RCC 7860 (cell line): ENCODE measurements at places on chromosomes 1 and 21.

DNA sequence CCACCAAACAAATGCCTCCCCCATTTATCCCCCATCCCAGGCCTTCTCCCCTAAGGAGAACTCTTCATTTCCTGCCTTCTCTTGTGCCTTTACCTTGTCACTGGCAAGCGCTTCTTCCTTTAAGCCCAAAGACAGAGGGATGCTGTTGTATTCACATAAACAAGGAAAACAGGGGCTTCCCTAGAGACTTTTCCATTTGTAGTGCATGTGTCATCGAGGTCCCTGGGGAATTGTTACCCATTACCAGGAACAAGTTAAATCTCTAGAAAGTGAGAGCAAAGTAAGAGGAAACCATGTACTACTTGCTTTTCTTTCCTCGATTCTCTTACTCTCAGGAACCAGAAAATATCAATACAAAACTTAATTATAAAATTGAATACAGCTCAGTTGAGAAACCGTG is 114.4 kb upstream of the DPT start:
- no peak for DNase-seq

DNA sequence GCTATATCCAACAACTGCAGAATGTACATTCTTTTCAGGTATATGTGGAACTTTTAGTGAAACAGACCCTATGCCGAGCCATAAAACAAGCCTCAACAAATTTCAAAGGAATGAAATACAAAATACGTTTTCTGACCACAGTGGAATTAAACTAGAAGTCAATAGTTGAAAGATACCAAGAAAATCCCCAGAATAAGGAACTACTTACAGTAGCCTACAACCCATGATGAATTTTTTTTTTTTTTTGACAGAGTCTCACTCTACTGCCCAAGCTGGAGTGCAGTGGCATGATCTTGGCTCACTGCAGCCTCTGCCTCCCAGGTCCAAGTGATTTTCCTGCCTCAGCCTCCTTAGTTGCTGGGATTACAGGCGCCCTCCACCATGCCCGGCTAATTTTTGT is 83.4 kb downstream of the RUNX3 start:
- DNase-seq: no peak

DNA sequence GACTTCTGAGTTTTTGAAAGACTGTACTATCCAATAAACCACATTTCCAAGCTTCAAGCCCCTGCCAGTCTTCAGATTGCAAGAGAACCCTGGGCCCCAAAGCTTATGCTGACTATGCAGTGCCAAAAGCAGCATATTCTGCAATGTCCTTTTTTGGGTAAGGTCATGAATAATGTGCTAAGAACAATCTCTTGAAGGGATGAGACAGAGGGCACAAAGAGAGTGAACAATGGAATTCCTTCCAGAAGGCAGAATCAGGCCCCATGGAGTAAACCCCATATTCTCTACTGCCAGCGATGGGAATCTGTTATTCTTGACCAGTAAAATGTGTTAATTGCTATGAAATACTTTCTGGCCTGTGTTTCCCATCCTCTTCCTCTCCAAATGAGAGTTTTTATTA is 190.4 kb downstream of the RGS7 start:
- DNase-seq: no peak

DNA sequence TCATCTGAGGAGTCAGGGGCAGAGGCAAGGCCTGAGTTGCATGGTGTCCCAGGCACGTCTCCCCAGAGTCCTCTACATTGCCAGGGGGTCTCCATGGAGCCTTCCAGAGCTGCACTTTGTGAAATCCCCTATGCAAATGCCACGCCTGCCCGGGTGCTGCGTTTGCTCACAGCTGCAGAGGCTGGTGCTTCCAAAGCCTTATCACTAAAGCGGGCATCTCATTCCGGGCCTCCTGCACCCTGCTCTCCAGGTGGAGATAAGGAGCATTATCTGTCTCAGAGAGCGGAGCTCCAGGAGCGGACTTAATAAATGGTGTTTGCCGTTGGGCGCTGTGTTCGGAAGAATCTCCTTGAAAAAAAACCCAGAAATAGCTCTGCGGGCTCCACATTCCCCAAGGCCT is 25.9 kb upstream of the ACTL8 start:
- DNase-seq: no peak

- no peak for DNase-seq
These were observed 30.2 kb downstream of the SRRM1 start for GRCh38 chr1:24673341-24673740.

DNA sequence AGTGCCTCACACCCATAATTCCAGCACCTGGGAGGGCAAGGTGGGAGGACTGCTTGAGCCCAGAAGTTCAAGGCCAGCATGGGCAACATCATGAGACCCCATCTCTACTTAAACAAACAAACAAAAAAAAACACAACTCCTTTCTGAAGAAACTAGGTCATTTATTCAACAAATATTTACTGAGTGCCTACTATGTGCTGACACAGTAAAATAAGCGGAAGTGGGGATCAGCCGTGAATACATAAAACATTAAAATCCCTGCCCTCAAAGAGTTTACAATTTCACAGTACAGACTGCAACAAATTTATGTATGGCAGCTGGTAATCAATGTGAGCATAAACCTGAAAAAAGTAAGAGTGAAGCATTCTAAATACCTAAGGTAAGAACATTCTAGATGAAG is 65.3 kb downstream of the TUT4 start:
- no peak for DNase-seq

GRCh38 chr1:45868861-45869260 is 65.4 kb downstream of the MAST2 start:
- no peak for DNase-seq

GRCh38 chr1:241677201-241677600 is 25.1 kb downstream of the WDR64 start:
- DNase-seq: no peak
